ENCODE measurements at places on chromosomes 5 and 9.
A peak's percentile ranks its signal among the peaks of the same experiment; 100 is the strongest.

- DNase-seq = peak; percentile 92
Measured at GRCh38 chr5:139635606-139636206, 12.4 kb upstream of the CXXC5 start.

GRCh38 chr5:160508780-160509361 is 87.2 kb downstream of the PTTG1 start:
- DNase-seq = no peak

GRCh38 chr9:91954841-91955471 is 4.9 kb upstream of the ROR2 start:
- no peak for DNase-seq

DNA sequence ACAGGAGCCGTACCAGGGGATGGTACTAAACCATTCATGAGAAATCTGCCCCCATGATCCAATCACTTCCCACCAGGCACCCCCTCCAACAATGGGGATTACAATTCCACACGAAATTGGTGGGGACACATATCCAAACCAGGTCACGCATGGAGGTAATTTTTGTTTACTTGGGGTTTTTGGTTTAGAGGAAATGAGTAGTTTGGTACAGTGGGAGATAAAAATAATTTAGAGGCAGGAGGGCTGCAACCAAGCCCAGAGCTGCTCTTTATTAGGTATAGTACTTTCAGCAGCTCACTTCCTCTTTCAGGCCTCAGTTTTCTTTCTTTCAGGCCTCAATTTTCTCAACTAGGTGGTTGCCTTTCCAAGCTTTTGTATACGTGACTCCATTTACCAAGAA is 23.2 kb downstream of the PRUNE2 start:
- no peak for DNase-seq

- DNase-seq = no peak
Measured at GRCh38 chr5:5179597-5179996, 39.5 kb downstream of the ADAMTS16 start.

DNA sequence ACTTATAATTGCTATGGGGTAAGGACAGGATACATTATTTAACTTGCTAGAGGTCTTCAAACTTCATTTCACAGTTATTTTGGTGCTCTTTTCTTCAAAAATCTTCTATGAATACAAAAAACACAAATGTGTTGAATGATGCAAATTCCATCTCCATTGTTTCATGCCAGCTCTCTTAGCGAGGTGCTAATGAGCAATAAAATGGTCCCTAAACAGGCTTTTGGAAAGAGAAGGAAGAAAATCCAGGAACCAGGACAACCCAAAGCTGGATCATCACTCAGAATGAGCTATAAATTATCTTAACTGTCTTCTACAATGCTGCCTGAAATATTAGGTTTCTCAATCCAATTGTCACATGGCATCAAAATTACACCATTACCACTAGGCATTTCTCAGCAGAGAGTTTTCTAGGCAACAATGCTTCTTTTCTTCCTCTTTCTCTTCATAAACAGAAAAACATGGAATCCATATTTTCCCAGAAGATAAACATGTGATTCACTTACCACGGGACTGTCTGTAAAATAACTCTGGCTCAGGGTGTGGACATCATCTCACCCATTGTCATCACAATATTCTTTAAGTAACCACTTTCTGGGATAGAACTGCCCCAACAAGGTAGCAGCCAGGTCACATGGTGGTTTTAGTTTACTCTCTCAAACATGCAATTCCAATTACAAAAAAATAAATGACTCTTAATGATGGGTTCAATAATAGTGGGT is 249.4 kb downstream of the NPR3 start:
- no peak for DNase-seq

- no peak for DNase-seq
Measured at GRCh38 chr9:96688187-96688586, 33.1 kb upstream of the PRXL2C start.

DNA sequence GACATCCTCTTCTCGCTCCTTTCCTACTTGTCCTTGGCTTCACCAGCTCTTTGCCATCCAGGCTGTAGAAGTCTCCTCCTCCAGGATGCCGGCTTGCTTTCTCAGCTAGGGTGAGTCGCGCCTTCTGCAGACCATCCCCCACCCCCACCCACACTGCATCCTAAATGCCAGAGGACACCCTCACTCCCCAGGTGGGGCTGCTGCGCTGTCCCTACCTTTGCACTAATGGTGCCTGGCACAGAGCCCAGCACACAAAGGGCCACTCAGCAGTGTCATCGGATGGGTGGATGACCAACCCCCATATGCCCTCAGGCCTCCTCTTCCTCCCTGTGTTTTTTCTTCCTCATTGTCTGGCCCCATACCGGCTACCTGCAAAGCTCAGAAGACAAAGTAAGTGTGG is 14.8 kb downstream of the IL9 start:
- no peak for DNase-seq

DNA sequence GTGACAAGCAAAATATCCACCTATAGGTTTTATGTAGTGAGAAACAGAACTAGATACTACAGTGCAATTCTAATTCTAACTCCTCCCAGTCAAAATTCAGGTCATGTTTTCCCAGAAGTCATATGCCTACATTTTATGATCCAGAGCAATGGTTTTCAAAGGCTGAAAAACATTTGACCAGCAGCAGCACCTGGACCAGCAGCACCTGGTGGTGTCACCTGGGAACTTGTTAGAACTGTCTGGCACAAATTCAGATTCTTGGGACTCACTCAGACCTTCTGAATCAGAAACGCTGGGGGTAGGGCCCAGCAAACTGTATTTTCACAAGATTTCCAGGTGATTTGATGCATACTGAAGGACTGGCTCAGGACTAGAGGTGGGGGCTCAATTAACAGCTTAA is 367.7 kb upstream of the RFX3 start:
- no peak for DNase-seq

Measured in Right ventricle myocardium inferior (tissue), 1 donor.